Spinal cord (tissue), 10 donors: ENCODE measurements at places on chromosomes 3 and 15.

- no peak for DNase-seq
Measured at GRCh38 chr3:184453296-184453695, 73.4 kb downstream of the CHRD start.

DNA sequence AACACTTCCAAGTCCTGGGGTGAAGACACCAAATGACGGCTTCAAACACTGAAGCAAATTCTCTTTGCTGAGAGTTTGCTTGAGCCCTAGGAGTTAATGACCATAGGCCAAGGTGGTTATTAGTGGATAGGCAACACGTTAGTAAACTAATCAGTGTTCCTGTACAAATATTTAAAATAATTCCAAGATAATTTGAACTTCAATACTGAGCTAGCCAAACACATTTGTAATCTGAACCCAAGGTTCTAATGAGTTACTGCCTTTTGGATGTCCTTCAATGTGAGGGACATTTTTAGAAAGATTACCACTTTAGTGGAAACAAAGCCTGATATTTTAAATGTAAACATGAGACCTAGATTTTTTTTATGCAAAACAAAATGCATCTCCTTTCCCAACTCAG lies 94.6 kb downstream of the THRB start:
- no peak for DNase-seq

GRCh38 chr3:141280086-141280485 lies 48.5 kb downstream of the PXYLP1 start:
- DNase-seq, result no peak

DNA sequence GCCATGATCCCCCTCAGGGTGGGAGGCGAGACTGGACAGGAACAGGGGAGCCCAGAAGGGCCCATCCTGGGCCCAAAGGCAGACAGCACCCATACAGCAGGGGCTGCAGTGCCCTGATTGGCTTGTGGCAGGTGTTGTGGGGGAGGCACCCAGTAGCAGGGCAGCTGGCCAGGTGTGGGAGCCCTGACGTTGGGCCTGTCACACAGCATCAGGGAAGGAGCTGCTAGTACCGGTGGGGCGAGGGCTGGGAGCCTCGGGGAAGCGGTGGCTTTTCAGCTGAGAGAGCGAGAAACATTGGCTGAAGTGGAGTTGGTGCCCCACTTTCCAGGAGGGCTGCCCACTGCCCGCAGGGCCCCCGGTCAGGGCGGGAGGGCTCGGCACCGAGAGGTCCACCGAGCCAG lies 19.7 kb upstream of the CYP11A1 start:
- no peak for DNase-seq

DNA sequence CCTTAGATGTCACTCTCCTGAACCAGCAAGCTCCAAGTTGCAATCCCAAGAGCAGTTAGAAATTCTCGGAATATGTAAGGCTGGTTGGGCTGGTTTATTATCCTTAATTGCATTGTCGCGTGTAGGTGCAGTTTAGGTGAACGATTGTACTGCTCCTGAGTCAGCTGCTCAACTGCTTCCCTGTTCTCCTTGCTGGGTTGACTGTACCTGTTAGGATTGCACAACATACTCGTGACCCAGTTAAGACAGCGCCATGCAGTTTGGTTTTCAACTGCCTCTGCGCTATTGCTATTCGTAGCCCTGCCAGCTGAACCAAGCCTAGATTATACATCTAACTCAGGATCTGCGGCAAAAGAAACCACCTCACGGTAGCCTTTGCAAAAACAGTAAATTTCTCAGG lies 41.0 kb downstream of the BCL2L10 start:
- no peak for DNase-seq

- DNase-seq, result no peak
Measured at GRCh38 chr3:101252945-101253344, 67.4 kb downstream of the IMPG2 start.

DNA sequence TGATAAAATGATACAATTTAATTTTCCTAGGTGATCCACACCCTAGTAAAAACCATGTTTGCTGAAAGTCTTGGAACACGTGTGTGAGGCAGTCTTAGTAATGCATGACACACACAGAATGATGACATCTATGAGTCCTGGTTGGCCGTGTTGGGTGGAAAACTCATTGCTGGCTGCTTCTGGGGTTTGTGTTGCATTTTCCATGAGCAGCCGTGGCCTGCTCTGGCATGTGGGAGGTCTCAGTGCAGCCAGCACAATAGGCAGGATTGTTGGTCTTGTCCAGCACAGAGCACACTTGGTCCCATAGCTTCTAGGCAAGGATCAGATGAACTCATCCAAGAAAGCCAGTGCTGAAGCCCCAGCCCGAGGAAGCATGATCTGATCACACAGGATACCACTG lies 172.8 kb upstream of the UBE3A start:
- no peak for DNase-seq

DNA sequence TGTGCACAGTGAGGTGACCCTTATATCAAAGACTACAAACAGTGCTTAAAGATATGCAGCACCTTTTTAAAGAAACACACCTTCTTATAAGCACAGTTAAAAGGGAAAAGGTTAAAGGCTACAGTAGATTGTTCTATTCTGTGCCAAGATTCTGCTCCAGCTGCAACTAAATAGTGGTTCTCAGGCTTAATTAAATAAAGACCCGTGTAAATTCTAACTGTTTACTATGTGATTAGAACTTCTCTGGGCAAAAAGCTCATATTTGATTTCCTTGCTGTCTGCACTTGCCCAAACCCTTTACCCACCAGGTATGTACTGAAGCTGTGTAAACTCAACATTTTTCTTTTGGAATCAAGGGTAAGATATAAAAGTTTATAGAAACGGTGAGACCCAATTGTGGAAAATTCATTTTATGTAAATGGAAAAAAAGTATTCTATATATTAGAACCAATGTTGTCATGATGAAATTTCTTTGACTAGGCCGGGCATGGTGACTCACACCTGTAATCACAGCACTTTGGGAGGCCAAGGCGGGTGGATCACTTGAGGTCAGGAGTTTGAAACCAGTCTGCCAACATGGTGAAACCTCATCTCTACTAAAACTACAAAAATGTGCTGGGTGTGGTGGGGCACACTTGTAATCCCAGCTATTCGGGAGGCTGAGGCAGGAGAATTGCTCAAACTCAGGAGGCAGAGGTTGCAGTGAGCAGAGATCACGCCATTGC lies 230.6 kb downstream of the MECOM start:
- no peak for DNase-seq

DNA sequence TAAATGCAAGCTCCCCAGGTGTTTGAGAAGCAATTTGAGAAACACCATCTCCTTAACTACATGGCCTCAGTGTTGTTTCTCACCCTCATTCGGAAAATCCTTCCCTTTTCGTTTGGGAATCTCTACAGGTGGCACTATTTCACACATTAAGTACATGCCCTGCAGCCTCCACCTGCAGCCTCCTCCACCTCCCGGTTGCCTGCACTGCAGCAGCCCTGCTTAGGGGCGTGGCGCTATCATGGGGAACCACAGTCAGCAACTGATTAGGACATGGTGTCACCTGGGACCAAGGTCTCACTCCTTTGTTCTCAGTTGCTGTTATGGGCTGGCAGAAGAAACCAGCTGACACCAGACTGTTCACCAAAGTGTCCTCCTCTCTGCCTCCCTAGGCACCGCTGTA lies 11.7 kb upstream of the ZNF774 start:
- DNase-seq, result no peak

DNA sequence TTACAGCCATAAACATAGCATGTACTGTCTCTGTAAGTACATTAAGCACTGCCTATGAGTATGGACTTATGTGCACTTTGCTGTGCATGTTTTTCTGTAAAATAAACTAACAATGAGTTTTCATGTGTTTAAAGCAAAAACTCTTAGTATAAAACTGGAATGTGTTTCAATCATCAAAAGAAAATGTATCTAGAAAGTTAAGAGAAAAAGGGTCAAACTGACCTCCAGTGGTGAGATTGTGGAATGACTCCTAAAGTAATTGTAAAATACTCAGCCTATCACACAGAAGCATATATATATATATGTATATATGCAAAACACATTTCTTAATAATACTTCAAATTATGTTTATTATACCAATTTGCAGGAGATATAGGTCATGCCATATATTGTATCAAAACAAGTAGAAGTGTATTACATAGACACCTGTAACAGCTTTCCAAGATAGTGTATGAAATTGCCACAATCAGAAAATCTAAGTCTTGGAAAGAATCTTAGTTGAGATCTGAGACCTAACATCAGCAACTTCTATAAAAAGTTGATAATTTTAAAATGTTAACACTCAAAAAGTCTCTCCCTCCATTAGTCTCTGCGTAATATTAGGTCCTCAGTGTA lies 199.6 kb downstream of the FMN1 start:
- DNase-seq, result peak; percentile 72

GRCh38 chr3:87805670-87806069 lies 253.1 kb downstream of the CGGBP1 start:
- no peak for DNase-seq

DNA sequence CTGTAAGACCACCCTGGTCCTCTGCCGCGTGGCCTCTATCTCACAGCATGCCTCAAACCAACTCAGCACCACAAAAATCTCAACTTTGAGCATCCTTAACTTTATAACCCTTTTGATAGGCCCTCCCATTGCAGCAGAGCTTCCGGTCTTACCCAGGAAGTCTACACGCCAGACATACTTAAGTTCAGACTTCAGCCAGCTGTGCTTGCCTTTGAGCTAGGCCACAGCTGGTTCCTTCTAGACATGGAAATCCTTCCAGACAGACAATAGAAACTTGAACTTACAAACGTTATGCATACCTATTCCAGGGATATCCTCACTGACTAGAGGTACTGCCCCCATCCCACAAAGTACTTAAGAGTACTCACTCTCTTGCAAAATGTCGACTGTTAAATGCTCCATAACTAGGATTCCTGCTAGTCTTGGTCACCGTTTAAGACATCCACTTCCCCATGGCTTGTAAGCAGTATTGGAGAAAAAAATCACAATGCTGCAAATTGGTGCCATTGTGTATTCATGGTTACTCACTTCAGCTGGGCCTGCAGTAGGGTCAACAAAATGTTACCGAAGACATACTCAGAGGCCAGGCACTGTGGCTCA lies 183.5 kb downstream of the TBL1XR1 start:
- no peak for DNase-seq

DNA sequence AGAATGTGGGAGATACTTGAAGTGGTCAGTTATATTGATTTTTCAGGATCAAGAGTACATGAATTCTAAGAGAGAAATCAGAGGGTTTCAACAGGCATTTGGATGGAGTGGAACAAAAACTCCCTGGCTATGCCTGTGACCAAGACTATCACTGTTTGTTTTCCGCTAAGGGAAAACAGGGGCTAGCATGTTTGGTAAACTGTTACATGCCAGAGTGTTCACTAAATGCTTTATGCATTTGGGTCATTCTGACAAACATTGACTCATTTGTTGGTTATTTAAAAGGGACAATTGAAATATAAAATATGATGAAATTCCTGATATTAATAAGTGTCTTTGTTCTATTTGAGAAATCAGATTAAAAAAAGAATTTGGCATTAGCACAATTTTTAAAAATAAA lies 603.9 kb upstream of the KCNMB2 start:
- DNase-seq, result no peak

- no peak for DNase-seq
Measured at GRCh38 chr3:162643245-162643644, 1146.6 kb downstream of the OTOL1 start.

- no peak for DNase-seq
Measured at GRCh38 chr3:193910886-193911738, 224.8 kb upstream of the HES1 start.

DNA sequence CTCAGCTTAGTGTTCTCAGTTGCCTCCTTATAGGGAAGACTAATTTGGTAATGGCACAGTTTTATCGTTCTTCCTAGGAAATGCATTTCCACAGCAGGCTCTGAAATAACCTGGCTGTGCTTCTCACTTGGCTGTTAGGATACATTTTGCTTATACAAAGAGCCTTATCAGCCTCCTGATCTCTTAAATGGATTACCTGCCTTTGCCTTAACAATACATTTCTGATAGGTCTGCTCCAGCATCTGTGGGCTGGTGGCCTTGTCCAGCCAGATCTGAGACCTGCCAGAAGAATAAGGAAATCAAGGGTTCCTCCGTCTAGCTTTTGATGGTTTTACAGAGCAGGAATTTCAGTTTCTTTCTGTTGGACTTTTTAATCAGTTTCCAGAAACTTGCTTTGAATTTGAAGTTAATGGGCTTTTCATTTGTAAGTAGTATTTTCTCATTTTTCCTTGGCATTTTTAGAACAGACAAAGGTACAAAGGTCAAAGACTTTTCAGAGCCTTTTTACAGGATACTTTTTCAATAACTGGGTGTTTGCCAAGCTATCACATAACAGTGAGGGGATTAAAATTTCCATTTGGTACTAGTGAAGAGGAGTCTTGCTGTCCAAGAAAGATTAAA lies 116.3 kb downstream of the AKAP13 start:
- DNase-seq, result no peak

GRCh38 chr3:66083096-66083678 lies 44.5 kb upstream of the MAGI1 start:
- DNase-seq, result no peak

- no peak for DNase-seq
Measured at GRCh38 chr3:109874896-109875708, 537.8 kb upstream of the DPPA4 start.

- DNase-seq, result peak; percentile 91
Measured at GRCh38 chr3:192445770-192446644, 281.3 kb downstream of the FGF12 start.

- peak; percentile 13 for DNase-seq
Measured at GRCh38 chr15:50909010-50909317, 481 bp downstream of the AP4E1 start.

DNA sequence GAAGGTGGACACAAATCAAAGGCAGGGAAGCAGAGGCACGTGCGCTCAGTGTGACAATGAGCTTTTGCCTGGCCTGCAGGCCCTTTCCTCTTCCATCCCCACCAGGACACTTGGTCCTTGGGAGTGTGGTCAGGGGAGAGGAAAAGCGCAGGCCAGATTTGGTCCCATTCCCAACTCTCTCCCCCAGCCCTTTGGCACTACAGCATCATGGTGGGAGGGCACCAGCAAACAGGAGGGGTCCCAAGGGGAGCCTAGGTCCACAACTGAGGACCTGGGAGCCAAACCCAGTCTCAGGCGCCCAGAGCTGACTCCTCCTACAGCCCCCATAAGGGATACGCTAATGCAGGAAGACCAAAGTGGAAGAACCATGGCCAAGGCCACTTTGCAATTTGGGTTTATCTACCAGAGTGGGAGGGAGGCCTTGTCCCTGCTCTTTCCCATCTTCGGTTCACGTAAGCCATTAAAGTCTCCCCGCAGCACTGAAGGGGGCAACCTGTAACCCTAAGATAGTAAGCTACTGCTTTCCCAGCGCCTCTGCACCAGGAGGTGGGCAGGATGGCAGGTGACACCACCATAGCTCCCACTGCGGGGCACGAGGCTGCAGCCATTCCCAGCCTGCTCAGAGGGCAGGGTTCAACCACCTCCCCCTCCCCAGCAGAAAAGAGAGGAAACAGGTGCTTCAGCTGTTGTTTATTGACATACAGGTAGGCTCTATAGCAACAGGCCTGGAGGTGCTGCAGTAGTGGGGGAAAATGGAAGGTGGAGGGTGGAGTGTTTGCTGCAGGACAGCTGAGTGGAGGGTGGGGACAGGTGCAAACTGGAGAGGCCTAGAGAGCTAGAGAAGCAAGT lies 993 bp upstream of the GRAMD2A start:
- no peak for DNase-seq
